ENCODE measurements at places on chromosomes 2 and 18.
A peak's percentile ranks its signal among the peaks of the same experiment; 100 is the strongest.

DNA sequence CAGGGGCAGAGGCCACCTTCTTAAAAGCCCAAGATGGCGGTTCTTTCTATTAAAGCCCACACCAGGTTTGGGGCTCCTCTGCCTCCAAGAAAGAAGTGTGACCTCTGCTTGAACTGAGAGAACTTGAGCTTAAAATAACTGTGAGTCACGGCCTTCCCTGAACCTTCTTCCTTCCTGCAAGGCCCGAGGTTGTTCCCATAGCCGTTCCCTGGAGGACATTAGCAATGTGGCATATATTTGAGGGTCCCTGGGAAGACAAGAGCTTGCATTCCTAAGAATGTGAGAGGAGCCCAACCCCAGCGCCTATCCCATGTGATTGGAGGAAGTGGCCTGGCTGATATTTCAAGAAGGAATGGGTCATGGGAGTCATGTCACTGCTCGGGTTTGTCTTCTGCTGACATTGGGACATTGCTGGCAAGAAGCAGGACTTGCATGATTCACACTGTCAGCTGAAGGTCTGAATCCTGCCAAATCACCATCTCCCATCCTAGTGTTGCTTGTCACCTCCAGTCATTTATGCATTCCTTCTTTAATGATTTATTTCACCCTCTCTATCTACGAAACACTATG is 168.1 kb downstream of the TRIB2 start:
- DNase-seq: peak; percentile 49

DNA sequence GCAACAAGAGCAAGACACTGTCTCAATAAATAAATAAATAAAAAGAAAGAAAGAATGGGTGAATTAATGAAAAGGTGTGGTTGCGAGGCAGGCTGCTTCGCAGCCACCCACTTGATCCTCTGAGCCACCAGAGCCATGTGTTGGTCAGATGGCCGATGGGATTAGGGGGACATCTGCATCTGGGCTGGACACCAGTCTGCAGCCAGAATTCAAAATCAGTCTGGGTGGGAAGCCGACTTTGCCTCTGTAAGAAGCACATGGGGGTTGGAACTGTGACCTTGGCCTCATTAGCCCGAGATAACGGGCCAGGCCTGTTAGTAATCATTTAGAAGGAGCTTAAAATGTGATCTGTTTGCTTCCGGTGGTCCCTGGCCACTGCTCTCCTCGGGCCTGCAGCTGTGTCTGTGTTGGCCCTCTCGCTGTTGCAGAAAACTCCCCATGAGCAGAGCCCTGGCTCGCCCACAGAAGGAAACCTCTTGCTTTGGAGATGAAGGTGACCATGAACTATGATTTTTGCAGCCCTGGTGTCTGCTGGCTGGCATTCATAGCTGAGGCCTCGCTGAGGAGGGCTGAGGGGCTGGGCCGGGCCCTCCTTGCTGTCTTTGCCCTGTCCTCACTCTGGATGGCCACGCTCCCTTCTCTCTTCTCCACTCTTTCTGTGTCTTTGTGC is 94.4 kb downstream of the DYSF start:
- no peak for DNase-seq

GRCh38 chr2:19371996-19372582 is 13.7 kb upstream of the OSR1 start:
- no peak for DNase-seq

DNA sequence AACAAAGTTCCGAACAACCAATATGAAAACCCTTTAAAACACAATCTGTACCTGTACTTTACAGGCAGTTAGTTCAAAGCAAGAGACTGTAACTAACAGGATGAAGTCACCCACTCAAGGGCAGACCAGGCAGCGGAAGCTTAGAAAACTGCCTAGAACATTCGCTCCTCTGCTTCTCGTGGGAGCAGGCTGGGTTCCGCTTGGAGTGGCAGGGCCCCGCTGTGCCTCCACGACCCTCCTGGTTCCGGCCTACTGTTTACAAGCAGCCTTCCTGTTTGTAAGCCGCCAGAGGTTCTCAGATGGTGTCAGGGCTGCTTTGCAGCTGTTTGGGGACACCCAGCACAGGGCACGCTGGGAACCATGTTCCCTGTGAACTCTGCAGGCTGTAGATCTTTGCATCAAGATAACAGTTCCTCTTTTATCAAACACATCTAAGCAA is 31.3 kb downstream of the CIB4 start:
- DNase-seq: no peak

DNA sequence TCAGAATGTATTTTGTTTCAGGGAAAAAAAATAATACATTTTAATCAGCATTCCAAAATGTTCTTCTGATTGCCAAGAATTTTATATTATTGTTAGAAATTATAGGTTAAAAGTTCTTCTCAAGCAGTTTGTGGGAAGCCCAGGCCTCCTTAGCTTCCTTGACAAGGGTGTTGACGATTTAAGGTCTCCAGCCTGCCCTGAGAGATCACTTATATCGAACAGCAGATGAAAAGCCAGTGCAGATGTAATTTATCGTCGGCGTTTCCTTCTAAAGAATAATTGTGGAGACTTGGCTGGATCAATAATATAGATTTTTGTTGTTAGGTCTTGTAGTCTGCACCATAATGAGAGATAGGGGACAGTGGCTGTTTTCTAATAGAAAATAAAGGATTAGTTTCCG is 280.6 kb downstream of the ZNF407 start:
- DNase-seq: no peak

DNA sequence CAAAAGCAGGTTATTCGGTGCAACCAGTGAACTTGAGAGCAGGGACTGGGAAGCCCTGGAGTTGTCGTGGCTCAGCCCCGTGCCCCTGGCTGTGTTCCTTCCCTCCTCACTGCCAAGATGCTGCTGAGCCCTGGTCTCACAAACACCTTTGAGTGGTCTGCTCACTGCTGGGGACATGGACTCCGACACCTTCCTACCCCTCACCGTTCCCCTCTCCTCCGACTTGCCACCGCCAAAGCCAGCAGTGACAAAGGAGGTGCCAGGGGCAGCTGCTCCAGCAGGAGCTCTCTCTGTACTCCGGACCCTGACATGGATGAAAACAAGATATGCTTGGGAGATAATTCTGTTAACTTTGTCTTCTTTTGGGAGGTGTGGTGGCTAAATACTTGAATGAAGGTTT is 17.9 kb downstream of the LRRFIP1 start:
- no peak for DNase-seq

- DNase-seq: no peak
Measured at GRCh38 chr2:21812766-21813165, 689.0 kb downstream of the TDRD15 start.

- DNase-seq: no peak
Measured at GRCh38 chr18:11279461-11279860, 130.1 kb upstream of the PIEZO2 start.

DNA sequence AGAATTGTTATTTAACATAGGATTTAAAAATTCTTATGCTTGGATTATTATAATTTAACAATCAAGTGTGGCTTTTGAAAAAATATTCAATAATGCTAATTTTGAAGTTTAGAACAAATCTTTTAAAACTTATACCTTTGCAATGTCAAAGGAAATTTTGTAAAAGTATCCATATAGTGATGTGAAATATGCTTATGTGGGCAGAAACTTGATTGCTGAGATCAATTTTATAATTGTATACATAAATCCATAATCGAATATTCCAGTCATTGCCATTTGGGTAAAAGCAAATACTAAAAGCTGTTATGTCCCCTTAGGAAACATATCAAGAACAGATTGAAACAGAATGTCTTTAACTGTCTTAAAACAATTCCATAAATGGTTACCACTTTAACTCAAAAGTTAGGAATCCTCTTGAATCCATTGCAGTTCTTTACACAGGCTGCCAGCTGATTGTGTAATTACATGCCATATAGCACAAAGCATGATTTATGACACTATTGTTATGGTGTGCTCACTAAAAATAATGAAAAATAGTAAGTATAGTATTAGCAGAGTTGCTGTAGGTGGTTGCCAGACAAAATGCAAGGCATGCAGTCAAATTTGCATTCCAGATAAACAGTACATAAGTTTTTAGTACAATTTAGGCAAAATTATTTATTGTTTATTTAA is 24.2 kb downstream of the PLCL1 start:
- DNase-seq: no peak

DNA sequence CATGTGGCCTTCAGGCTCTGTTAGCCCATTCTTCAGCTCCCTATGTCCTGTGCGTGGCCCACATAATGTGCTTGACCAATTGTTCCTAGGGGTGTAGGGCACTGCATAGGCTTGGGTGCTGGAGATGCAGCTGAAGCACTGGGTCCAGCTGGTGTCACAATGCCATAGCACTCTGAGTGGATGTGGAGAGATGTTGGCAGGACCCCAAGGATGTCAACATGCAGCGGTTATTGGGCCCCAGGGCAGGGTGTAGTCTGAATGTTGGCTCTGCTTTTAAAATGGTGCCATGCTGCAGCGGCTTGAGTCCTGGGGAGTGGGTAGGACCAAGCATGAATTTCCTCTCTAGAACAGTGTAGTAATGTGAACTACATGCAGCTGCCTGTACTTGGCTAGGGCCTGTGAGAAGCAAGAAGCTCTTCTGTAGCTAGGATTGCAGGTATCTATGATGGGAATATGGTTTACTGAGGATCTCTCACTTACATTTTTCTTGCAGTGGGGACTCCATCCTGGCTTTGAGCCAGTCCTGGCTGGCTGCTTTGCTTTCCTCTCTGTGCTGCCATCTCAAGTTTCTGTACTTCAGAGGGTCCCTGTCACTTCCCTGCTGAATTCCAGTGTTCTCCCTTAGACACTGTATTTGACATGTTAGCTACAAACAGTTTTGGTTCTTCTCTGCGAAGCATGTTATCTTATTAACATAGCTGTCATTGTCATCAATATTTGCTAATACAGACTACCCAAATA is 148.4 kb downstream of the CSRNP3 start:
- no peak for DNase-seq

GRCh38 chr2:17912266-17912691 is 33.8 kb downstream of the KCNS3 start:
- DNase-seq: no peak

- peak; percentile 23 for DNase-seq
Measured at GRCh38 chr2:102027036-102027980, 35.5 kb downstream of the IL1R2 start.

- no peak for DNase-seq
Measured at GRCh38 chr18:60861575-60861974, 471.7 kb upstream of the CDH20 start.

DNA sequence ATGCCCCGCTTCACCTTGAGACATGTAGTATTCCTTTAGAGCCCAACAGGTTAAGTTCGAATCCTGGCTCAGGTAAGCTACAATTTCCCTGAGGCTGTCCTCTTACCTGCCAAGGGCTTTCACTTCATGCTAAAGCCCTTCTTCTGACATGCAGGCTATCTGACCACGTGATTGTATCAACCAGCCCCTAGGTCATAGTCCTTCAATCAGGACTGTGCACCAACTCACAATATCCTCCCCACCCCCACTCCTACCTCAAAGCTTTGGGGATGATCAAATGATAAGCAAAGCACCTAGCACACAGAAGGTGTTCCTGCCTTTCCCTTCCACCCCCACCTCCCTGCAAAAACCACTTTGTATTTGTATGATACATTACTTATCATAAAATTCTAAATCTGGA is 78.9 kb downstream of the AAK1 start:
- DNase-seq: no peak

GRCh38 chr2:157901325-157901724 is 25.2 kb upstream of the ACVR1 start:
- no peak for DNase-seq

- peak; percentile 95 for DNase-seq
Measured at GRCh38 chr2:47070920-47071824, 83.9 kb downstream of the STPG4 start.

GRCh38 chr2:237116431-237116830 is 30.7 kb downstream of the COPS8 start:
- no peak for DNase-seq

DNA sequence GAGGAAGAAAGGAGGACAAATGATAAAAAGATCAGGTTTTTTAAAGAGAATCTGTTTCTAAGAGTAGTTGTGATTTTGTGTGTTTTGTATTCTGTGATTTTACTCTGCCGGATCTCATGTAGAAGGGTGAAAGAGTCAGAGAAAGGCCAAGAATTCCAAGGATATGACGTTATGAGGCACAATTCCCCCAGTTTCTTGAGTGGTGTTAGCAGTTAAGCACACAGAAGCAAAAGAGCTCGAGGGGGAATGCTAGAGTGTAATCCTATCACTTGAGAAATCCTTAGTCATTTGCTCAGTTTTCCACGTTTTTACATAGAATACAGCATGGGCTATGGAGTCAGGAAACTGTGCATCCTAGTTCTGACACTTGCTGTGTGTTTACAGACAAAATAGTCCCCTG is 34.8 kb downstream of the METTL4 start:
- no peak for DNase-seq

DNA sequence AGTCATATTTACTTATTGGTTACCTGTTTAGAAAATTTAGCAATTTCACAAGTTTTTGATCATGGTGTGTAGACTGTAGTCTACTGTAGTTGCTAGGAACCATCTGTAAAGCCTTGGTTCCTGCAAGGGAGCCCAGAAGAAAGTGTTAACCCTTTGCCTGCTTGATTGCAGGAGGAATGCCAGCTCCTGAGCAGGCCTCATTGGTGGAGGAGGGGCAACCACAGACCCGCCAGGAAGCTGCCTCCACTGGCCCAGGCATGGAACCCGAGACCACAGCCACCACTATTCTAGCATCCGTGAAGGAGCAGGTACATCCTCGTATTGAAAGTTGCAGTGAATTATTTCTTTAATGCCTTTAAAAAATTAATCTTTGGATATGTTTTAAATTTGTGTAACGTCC is 76.3 kb downstream of the PKP4 start:
- DNase-seq: no peak

DNA sequence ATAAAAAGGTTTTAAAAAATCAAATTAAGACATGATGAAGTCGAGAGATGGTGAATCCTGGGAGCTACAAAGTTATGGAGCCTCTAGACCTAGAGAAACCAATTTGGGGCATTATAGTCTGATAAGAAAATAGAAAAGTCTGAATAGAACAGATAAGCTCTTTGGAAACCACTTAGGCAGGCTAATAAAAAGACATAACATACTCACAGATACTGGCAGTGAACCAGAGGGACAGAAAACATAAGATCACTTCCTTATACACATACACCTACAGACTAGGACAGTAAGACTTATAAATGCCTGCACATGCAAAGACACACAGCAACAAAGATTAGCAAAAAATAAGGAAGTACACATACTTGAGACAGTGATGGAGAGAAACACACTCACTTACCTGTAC is 20.0 kb downstream of the SMC6 start:
- no peak for DNase-seq

GRCh38 chr2:226607379-226607778 is 192.2 kb downstream of the IRS1 start:
- DNase-seq: no peak

GRCh38 chr18:11733031-11733430 is 44.0 kb downstream of the GNAL start:
- peak; percentile 74 for DNase-seq

GRCh38 chr18:23085066-23085465 is 50.2 kb upstream of the CABLES1 start:
- no peak for DNase-seq

- DNase-seq: no peak
Measured at GRCh38 chr2:20104900-20105545, 53.6 kb upstream of the LAPTM4A start.

GRCh38 chr2:290090-290722 is 2.3 kb upstream of the ALKAL2 start:
- peak; percentile 46 for DNase-seq

Data from inflammatory macrophage (primary cell).